ENCODE measurements at places on chromosomes 3 and 15. TPM values are rescaled to one million over a fixed set of nuclear protein-coding genes. Genes with fewer than 3 reads are reported as not detected.

DNA sequence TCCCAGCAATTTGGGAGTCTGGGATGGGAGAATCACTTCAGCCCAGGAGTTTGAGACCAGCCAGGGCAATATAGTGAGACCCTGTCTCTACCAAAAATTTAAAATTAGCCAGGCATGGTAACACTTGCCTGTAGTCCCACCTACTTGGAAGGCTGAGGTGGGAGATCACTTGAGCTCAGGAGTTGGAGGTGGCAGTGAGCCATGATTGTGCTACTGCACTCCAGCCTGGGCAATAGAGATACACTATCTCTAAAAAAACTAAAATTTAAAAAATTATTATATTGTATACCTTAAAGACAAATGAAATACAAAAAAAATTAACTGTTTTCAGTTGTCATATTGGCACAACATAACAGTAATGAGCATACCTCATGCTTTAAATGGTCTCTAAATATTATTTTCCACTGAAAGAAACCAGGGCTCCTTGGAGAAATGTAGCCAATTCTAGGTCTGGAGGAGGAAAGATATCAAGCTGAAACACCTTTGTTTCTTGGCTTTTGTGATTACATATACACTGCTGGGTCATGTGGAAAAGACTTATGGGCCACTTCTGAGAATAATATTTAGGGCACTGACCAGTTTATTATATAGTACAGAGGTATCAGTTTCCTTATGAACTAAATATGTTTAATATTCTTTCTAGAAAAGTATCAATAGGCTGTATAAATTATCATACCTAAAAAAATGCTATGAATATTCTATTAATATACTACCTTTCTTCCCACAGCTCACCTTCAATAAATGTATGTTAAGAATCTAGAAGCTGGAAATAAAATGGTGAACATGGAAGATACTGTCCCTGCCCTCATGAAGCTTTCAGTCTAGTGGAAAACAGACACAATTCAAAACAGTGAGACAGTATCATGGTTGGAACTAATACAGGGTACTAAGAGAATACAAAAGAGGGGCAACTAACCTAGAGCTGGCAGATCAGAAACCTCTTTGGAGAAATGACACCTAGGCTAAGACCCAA lies 119.5 kb downstream of the TMCC1 start:
- no peaks in the 10 kb centered on the region for H3K36me3 ChIP-seq
- H3K27ac ChIP-seq: no peak overlapping the region
- no peaks in the 10 kb centered on the region for H3K4me1 ChIP-seq
- DNase-seq: no peak
- no peak overlapping the region for H3K4me3 ChIP-seq

GRCh38 chr3:39413691-39414420 lies 7.3 kb downstream of the RPSA start:
- DNase-seq: no peak
- H3K27me3 ChIP-seq: no peaks in the 10 kb centered on the region
- H3K27ac ChIP-seq: no peak overlapping the region
- peaks cover 12% of the 10 kb centered on the region for H3K4me1 ChIP-seq
- peaks cover 25% of the 10 kb centered on the region for H3K36me3 ChIP-seq

GRCh38 chr3:8937064-8938020 lies 25.9 kb downstream of the RAD18 start:
- H3K27ac ChIP-seq: peak overlapping the region; percentile 48
- H3K27me3 ChIP-seq: no peaks in the 10 kb centered on the region
- no peak overlapping the region for H3K4me3 ChIP-seq
- no peak for DNase-seq
- H3K36me3 ChIP-seq: no peaks in the 10 kb centered on the region

DNA sequence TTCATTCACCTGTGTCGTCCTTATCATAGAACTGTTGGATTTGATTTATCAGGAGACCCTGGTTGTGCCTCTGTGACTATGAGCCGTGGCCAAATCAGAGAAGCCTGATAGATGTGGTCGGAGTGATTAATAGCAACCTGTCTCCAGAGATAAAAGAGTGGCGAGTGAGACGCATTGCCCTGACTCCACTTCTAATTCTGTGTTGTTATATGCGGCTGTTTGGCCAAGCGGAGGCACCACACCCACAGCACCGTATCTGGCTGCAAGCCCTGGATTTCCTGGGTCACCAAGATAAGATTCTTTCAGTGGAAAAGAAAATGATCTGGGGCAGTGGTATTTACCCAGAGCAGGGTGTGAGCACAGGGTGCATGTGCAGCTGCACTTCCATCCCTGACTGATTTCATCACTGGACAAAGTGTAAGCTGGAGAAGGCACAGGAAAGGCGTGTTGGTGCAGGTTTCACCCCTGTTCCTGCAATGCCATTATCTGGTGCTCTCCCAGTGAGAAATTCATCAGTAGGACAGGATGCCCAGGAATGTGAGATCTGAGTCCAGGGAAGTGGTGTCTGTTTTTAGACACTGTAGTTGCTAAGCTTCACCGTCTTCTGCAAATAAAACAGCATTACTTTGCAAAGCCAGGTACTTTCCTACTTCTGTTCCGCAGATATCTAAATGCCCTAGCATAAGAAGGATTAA lies 84.6 kb downstream of the CD47 start:
- no peaks in the 10 kb centered on the region for H3K4me1 ChIP-seq
- no peaks in the 10 kb centered on the region for H3K36me3 ChIP-seq
- H3K27ac ChIP-seq: no peak overlapping the region
- H3K4me3 ChIP-seq: no peak overlapping the region
- no peaks in the 10 kb centered on the region for H3K27me3 ChIP-seq

- DNase-seq: no peak
- no peaks in the 10 kb centered on the region for H3K27me3 ChIP-seq
- no peaks in the 10 kb centered on the region for H3K36me3 ChIP-seq
These were observed 290.0 kb upstream of the GADL1 start for GRCh38 chr3:31184261-31185061.

DNA sequence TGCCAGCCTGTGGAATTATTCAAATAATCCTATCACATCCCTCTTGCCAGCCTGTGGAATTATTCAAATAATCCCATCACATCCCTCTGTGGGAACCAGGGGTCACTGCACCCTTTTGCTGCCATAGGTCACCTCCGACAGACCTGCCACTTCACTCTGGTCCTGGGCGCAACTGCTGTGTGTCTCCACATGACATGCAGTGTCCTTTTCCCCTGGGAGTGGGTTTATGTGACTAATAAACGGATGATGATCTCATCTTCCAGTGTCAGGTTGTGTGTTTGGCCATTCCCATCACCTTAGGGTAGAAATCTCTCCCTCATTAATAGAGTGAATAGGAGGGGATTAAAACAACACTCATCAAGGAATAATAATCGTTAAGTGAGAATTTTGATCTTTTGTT lies 603.6 kb upstream of the NR2F2 start:
- DNase-seq: no peak
- no peak overlapping the region for H3K4me3 ChIP-seq
- no peaks in the 10 kb centered on the region for H3K36me3 ChIP-seq
- H3K4me1 ChIP-seq: no peaks in the 10 kb centered on the region
- H3K27me3 ChIP-seq: no peaks in the 10 kb centered on the region
- H3K27ac ChIP-seq: no peak overlapping the region

GRCh38 chr3:21839176-21839575 lies 88.2 kb upstream of the ZNF385D start:
- H3K36me3 ChIP-seq: no peaks in the 10 kb centered on the region
- DNase-seq: no peak
- no peaks in the 10 kb centered on the region for H3K4me1 ChIP-seq
- no peaks in the 10 kb centered on the region for H3K27me3 ChIP-seq
- H3K4me3 ChIP-seq: no peak overlapping the region

Gene FRMD5
- 0.23 TPM for polyA plus RNA-seq

Gene TAGLN3
- polyA plus RNA-seq: 14.2 TPM

Gene AGBL1
- under 0.01 TPM for polyA plus RNA-seq

Measured in pancreas (tissue), 10 donors.